Activated CD4-positive, alpha-beta T cell treated with anti-CD3 and anti-CD28 coated beads for 1 hour (primary cell): ENCODE measurements at places on chromosomes 11 and 22.
A peak's percentile ranks its signal among the peaks of the same experiment; 100 is the strongest.

DNA sequence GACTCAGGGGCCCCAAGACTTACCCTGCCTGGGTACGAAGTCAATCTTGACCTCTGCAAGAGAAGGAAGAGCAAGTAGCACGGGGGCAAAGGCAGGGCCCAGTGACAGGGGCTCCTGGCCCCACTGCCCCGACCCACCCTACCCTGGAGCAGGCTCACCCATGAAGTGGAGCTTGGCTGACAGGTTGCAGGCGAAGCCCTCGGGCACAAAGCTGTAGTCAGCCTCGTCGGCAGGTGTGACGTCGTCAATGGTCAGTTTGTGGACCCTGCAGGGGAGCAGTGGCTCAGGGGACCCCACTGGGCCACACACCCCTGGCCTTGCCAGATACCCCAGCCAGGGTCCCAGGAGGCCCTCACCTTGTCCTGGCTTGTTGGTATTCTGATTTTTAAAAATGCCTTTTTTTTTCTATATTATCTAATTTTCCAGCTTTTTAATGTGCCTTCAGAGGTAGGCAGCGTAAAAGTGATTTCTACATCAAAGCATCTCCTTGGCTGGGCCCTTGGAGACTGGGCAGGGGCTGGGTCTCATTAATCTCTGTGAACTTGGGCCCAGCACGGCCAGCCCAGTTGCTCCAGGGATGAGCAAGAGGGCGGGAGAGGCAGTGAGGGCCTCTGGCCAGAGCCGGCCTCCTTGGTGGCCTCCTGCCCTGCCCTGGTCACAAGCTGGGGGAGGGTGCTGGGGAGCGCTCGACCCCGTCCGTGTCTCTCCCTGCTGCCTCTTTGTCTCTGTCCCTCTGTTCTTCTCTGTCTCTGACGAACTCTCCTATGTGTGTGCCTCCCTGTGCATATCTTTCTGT lies 11.3 kb downstream of the MYBPC3 start:
- no peak for DNase-seq

- peak; percentile 83 for DNase-seq
Measured at GRCh38 chr22:37229805-37230672, 14.0 kb downstream of the RAC2 start.

- no peak for DNase-seq
Measured at GRCh38 chr11:61749591-61750217, 2.7 kb upstream of the MYRF start.

GRCh38 chr11:128809128-128809527 lies 58.0 kb downstream of the KCNJ1 start:
- DNase-seq, result no peak

DNA sequence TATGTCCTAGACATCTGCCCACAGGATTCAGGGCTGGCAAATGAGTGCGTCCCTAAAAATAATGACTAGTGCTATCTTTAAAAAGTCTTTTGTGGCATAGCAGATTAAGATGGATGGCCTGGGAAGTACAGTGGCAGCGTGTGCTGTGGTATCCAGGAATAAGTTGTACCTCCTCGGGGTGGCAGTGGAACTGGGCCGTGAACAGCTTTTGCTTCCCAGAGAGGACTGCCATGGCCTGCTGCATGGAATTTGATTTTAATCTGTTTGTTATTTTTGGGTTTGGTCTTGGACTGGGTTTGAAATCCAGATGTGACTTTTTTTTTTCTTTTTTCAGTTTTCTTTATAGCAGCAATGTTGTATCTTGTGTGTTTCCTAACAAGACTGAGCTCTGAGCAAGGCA lies 71.3 kb upstream of the PARVG start:
- no peak for DNase-seq

DNA sequence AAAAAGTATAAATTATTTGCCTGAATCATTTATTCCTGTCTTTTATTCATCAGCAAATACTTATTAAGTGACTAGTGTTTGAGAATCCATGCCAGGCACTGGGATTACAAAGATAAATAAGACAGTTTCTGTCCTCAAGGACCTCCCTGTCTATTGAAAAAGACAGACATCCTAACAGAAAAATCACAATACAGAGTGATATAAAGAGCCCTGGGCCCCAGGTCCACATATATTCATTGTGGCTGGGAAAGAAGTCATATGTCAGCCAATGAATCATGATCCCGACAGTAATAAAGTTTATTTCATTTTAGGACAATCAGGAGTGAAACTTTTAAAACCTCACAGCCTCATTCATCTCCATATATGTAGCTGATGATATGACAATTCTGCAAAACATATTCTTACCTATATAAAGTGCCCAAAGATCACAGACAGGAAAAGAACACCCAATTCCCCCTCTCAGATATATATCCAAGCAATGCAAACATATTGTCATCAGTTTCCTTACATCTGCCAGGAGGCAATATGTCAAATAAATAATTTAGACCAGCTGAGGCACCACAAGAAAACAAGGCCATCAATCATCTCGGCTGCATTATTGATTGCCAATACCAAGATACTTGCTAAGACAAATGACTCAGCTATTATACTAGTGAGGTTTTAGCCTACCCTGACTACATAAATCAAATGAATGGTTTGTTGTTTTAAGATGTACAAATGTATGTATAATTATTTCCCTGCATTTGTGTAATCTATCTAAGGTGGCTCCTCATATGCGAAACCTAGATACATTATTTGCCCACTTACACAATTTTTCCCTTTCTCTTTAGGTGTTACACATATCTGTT lies 590.9 kb upstream of the API5 start:
- no peak for DNase-seq

DNA sequence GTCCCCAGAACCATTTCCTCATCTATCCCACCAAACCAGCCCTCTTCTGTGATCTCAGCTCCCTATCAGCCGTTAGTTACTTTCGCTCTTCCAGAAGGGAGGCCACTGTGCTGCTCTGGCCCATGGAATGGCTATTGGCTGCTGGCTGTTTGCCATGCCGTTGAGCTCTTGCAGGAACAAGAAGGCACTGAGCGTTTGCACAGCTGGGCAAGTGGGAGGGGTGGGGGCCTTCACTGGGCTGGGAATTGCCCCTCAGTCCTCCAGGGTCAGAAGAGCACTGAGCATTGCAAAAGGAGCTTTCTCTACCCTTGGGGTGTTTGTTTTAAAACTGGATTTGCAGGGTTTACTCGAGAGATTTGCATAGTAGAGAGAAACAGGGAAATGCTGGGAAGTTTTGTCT lies 129.0 kb upstream of the PARVA start:
- no peak for DNase-seq

DNA sequence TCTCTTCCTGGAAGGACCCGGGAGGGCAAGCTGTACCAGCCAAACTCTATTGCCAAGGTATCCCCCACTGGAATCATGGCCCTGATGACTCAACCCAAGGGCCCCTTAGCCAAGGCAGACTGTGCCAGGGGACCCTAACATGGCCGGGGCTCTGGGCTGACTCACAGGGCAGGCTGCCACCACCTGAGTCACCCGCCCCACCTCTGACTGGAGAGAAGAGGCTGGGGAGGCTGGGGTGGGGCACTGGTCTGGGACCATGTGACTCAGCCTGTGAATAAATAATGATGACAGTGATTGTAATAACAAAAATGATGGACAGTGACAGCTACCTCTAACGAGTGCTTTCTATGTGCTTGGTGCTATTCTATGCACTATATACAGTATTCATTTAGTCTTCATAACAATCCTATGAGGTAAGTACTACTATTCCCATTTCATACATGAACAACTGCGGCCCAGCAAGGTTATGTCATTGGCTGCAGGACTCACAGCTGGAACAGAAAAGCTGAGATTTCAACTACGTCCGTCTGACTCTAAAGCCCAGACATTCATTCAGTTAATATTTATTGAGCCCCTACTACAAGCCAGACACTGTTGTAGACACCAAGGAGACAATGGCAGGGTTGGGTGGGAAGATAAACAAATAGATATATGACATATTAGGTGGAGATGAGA lies 84.2 kb downstream of the FBXO7 start:
- DNase-seq, result no peak

DNA sequence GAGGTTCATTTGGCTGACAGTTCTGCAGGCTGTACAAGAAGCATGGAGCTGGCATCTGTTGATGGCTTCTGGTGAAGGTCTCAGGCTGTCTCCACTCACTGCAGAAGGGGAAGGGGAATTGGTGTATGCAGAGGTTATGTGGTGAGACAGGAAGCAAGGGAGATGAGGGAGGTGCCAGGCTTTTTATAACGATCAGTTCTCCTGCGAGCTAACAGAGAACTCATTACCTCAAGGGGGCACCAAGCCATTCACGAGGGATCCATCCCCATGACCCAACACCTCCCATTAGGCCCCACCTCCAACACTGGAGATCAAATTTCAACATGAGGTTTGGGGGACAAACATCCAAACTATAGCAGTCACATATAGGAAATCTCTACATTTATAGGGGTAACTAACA lies 38.7 kb upstream of the E2F8 start:
- no peak for DNase-seq

DNA sequence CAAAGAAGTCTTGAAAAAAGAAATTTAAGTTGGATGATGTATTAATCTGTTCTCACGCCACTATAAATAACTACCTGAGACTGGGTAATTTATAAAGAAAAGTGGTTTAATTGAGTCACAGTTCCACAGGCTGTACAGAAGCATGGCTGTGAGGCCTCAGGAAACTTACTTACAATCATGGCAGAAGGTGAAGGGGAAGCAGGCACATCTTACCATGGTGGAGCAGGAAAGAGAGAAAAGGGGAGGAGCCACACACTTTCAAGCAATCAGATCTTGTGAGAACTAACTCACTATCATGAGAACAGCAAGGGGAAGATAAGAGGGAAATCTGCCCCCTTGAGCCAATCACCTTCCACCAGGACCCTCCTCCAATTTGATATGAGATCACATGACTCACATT lies 65.7 kb upstream of the AMOTL1 start:
- no peak for DNase-seq

DNA sequence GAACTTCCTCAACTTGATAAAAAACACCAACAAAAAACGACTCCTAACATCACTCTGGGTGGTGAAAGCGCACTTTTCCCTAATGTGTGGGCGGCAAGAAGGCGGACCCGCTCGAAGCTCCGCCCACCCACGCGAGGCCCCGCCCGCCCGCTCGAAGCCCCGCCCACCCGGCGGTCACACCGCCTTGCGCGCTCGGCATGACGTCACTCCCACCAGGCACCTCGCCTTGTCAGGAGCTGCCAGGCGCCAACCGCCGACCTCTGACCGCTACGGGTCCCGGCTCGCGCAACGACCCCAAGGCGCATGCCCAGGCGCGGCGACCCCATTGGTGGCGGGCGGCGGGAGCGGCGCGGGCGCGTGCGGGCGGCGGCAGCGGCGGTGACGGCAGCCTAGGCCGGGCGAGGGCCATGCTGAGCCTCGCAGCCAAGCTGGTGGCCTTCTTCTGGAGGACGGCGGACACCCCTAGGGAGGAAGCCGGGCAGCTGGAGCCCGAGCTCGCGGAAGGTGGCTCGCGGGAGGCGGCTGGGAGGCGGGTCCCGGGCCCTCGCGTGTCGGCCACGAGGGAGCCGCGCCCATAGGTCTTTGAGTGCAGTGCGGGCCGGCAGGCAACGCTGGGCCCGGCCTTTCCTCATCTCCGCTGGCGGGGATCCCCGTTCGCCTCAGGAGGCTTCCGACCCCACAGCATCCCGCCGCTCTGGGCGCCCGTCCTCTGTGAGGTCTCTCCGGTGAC lies at the start of gene MOV10L1:
Gene MOV10L1, plus strand, starts transcription at position 325 of the 730 bp plus-strand sequence. Its CDS starts 83 bp downstream, at position 408.
- no peak for DNase-seq

DNA sequence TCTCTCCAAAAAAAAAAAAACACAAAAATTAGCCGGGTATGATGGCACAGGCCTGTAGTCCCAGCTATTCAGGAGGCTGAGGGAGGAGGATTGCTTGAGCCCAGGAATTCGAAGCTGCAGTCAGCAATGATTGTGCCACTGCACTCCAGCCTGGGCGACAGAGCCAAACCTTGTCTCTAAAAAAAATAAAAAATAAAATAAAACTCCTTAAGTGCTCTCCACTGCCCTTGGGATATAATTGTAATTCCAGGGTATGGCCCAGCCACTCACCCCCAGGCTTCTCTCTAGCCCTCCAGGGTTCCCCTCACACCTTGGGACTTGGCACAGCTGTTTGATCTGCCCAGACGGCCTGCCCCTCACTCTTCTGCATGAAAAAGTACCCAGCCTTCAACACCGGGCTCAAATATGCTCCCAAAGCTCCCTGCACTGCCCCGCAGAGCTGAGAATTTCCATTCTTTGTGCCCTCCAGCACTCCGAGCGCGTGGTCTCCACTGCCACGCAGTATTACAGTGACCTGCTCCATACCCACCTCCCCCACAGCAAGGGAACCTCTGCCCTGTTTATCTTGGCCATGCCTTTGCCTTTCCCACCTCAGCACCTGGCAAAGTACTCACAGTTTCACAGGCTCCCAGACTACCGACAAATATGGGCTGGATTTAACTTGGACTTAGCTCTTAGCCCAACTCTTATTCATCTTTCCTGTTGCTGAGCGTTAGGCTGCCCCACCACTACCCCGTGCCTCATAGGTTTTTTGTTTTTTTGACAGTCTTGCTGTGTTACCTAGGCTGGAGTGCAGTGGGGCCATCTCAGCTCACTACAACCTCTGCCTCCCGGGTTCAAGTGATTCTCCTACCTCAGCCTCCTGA lies 7.6 kb upstream of the FTH1 start:
- no peak for DNase-seq

- DNase-seq, result no peak
Measured at GRCh38 chr11:85589373-85589772, 37.8 kb downstream of the DLG2 start.

DNA sequence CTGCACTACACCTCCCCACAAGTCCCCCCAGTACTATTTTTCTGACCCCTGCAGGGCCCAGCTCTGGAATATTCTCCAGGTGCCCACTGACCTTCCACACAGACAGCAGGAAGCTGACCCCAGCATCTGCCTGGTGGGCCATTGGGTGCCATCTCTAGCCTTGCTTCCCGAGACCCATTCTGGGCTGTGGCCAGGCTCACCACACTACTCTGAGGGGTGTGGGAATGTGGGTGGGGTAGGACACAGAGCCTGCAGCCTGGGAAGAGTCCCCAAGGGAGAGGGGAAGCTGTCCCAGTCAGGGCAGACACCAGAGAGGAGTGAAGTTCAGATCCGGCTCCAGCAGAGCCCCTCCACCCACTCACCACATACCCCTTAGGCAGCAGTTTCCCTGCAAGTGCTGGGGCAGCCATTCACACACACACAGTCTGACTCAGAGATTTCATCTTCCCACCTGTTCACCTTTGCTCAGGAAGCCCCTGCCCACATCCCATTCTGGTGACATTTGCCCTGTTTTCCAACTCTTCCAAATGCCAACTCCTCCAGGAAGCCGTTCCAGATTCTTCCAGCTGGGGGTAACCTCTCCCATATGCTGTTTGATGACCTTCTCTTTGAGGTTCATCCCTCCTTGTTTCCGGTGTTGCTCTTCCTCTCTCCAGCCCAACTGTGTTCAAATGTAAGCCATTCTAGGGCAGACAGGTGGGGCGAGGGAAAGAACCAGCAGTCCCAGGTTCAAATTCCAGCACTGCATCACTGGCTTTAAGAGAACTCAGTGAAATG lies 1.9 kb downstream of the SLCO2B1 start:
- no peak for DNase-seq
